Spinal cord (tissue), 10 donors: ENCODE measurements at places on chromosomes 4 and X. TPM values are rescaled to one million over a fixed set of nuclear protein-coding genes. Genes with fewer than 3 reads are reported as not detected.

- no peak for DNase-seq
Measured at GRCh38 chr4:26930964-26931363, 70.3 kb downstream of the STIM2 start.

GRCh38 chrX:7074908-7075204, 72.7 kb upstream of the STS start:
- DNase-seq, result no peak

DNA sequence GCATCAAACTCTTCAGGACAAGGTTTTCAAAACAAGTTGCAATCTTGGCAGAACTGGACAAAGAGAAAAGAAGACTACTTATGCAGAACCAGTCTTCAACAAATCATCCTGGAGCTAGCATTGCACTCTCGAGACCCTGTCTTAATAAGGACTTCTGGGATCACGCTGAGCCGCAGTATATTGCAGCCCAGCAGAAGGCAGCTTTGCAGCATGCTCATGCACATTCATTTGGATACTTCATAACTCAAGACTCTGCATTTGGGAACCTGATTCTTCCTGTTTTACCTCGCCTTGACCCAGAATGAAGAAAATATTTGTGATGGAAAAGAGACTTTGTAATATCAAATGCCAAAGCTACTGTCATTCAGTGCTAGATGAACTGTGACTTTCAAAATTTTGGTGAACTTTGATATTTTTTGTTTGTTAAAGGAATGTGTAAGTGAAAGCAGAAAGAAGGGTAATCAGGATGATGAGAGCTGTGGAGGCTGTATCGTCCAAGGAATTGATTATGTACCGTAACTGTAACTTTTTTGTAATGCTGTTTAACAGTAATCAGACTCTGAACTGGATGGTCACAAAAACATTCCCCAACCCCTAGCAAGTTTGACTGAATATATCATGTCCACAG, 27.2 kb downstream of the HSPA4L start:
- no peak for DNase-seq

DNA sequence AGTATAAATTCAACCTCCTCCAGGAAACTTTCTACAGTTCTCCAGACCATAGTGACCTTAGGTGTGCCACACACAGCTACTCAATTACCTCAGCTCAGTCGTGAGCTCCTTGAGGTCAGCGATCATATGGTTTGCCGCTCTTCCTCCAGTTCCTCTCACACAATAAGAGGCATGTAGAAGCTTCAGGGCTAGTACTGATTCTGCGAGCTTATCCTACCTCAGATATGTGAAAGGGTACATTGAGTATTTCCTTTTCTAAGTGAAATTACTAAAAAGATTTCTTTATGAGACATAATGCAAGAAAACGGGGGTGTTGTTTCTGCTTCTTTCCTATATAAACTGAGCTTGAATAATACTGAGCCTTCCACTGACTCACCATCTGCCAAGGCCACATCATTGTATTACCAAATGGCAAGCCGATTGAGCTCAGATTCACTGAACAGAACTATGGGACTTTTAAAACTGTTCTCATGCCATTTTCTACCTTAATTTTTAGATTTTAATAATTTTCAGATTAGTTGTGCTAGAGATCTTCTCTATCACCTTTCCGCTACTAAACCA, 183.1 kb downstream of the HS6ST2 start:
- DNase-seq, result no peak

DNA sequence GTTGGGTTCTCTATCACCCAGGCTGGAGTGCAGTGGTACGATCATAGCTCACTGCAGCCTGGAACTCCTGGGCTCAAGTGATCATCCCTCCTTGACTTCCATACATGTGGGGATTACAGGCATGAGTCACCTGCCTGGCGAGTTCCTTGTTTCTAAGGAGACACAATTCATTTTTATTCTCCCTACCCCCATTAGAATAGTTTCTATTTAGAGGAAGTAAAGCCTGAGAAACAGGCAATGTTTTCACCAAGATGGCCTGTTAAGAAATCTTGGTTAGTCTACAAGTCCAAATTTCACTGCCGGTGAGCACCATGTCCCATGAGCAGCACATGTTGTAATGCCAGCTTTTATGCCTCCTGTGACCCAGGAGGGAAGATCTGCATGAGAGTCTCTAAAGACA, 5.7 kb downstream of the CYBB start:
- DNase-seq, result no peak

GRCh38 chr4:122450847-122451246, 5.7 kb downstream of the IL2 start:
- no peak for DNase-seq

The RASSF6 gene
- 0.30 TPM for polyA plus RNA-seq

The NIPAL1 gene
- 1.4 TPM for polyA plus RNA-seq

GRCh38 chr4:55214172-55214571, 88.8 kb upstream of the KDR start:
- no peak for DNase-seq

The YIPF7 gene
- polyA plus RNA-seq, result 1.3 TPM

- no peak for DNase-seq
Measured at GRCh38 chr4:156101571-156101970, 147.9 kb upstream of the CTSO start.

- no peak for DNase-seq
Measured at GRCh38 chrX:71393919-71394318, 27.8 kb downstream of the TAF1 start.

The GAGE10 gene
- not detected for polyA plus RNA-seq

DNA sequence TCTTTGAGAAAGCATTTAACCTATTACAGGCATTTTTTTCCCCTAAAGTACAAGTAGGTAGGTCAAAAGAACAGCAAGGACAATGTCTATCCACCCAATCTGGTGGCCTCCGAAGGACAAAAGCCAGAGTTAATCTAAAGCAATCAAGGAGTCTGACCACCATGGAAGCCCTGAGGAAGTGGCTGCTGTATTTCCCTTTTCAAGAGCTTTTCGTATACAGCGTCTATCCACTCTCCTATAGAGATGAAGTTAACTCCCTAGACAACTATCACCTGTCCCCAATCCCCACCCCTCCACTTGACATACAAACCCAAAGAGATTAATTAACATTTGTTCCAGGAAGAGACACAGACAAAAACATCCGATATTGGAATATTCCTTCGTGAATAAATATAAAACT, 85.5 kb downstream of the SNCA start:
- DNase-seq, result no peak

The MTNR1A gene
- polyA plus RNA-seq, result 0.40 TPM

DNA sequence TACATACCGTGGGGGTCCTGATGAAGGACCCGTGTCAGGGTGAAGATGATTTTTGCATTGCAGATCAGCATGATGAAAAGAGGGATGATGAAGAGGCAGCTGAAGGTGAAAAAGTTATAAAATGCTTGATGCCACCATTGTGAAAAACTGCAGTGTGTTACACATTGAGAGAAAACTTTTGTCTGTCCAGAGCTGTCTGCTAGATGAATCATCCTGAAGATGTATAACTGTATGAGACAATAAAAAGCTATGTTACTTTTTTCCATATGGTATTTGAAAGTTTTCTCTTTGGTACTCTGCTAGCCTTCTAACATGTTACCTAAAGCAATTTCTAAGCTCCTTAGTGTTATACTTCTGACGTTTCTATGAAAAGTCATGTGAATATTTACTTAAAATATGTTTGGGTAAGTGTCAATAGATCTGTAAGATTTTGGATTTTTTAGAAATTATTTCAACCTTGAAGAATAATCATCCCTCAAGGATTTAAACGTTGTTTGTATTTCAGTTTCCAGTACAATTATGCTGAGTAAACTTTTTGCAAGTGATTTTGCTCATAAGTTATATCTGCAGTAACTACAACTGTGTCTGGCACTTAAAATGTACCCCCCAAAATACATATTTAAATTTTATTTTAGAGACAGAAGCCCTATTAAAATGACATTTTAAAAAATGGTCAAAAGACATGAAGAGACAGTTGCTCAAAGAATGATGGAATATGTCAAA, 9.5 kb downstream of the GNRHR start:
- DNase-seq, result no peak
